ENCODE measurements at places on chromosomes 7 and 10. TPM values are rescaled to one million over a fixed set of nuclear protein-coding genes. Genes with fewer than 3 reads are reported as not detected.

ADARB2 gene
- total RNA-seq: 0.21 TPM

GRM3 gene
- total RNA-seq: not detected

METTL27 gene
- 3.7 TPM for total RNA-seq

CALML5 gene
- not detected for total RNA-seq

PIK3AP1 gene
- 13.0 TPM for total RNA-seq

- DNase-seq: no peak
Measured at GRCh38 chr7:40656349-40656748, 521.5 kb downstream of the SUGCT start.

DNA sequence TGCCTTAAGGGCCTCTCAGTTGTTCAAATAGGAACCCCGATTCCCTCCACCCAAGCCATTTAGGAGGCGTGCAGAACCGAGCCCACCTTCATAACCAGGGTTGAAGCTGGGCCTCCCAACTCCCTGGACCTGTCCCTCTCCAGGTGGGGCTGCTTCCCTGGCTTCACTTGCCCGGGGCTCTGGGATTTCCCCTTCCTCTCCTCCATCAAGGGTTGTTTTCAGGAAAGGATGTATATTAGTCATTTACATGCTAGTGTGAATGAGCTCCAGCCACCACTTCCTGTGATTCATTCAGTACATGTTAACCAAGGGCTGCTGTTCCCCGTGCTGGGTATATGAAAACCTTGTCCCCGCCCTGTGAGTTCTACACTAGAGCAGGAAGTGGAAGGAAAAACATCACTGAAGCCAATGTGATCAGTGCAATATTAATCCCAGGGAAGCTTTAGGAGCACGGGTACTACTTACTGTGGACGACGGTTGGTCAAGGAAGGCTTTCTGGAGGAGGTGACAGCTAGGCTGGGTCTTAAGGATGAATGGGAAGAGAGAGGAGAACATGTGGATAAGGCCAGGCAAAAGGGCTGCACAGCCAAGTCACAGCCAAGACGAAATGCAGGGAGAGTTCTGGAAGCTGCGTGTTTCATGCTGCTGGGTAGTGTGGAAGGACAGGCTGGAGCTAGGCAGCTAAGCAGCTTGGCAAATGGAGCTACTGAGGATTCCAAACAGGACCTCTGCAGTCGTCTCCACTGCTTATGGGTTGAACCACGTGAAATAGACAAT, 150.1 kb upstream of the SHH start:
- peak; percentile 19 for DNase-seq

DNA sequence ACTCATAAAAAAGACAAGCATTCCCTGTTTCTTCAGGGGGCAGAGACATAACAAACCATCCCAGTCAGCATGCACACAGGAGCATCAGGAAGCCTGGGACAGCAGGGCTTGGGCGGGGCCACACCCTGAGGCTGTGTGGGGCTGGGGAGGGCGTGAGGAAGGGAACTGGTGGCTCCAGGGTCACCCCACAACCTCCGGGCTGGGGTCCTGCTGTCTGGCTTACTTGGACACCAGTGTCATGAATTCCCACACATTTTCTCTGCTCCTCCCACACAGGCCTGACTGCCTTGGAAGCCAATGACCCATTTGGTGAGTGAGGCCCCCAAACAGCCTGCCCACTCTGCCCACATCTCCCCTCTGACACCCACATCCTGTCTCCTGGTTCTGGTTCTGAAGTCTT, 2.8 kb downstream of the FXYD4 start:
- no peak for DNase-seq

GRCh38 chr7:31825576-31825975, 138.6 kb downstream of the PPP1R17 start:
- no peak for DNase-seq
